ENCODE measurements at places on chromosomes 13 and 19. TPM values are rescaled to one million over a fixed set of nuclear protein-coding genes. Genes with fewer than 3 reads are reported as not detected.
A peak's percentile ranks its signal among the peaks of the same experiment; 100 is the strongest.

DNA sequence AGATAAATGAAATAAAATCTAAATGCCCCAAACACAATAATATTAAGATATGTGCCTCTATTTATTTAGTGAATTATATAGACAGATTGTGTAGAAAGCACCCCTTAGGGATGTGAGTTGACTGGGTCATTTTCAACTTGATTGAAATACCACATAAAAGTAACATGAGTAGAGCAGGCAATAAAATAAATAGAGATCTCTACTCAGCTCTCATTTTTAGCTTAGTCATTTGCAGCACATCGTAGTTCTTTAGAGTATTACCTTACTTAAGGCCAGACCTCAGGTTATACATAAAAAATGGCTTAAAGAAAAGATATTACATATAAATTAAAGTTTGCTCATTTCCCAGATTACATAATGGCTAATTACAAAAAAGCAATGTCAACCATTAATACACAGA is 1525.6 kb upstream of the PRR20A start:
- H3K4me1 ChIP-seq, result no peaks in the 10 kb centered on the region
- H3K27ac ChIP-seq, result no peak overlapping the region
- no peaks in the 10 kb centered on the region for H3K27me3 ChIP-seq
- no peaks in the 10 kb centered on the region for H3K36me3 ChIP-seq
- H3K4me3 ChIP-seq, result no peak overlapping the region

- peaks cover 36% of the 10 kb centered on the region for H3K36me3 ChIP-seq
- DNase-seq, result peak; percentile 55
- peaks cover 38% of the 10 kb centered on the region for H3K4me1 ChIP-seq
- H3K4me3 ChIP-seq, result peak overlapping the region; percentile 98
- no peaks in the 10 kb centered on the region for H3K27me3 ChIP-seq
Observed at GRCh38 chr19:5690955-5691821, 1.1 kb downstream of the RPL36 start.

The KBTBD7 gene
- total RNA-seq, result 6.5 TPM

- H3K27ac ChIP-seq, result no peak overlapping the region
- H3K4me1 ChIP-seq, result no peaks in the 10 kb centered on the region
- no peak for DNase-seq
- H3K36me3 ChIP-seq, result peaks cover 4% of the 10 kb centered on the region
- H3K4me3 ChIP-seq, result no peak overlapping the region
Observed at GRCh38 chr19:23203841-23204344, 46.3 kb downstream of the ZNF724 start.

GRCh38 chr13:41085961-41086585 is 24.8 kb downstream of the WBP4 start:
- H3K4me3 ChIP-seq, result no peak overlapping the region
- DNase-seq, result no peak
- H3K4me1 ChIP-seq, result no peaks in the 10 kb centered on the region
- no peaks in the 10 kb centered on the region for H3K27me3 ChIP-seq
- peaks cover 17% of the 10 kb centered on the region for H3K36me3 ChIP-seq
- H3K27ac ChIP-seq, result no peak overlapping the region
